Amniotic stem cell (primary cell): ENCODE measurements at places on chromosomes 7 and 10.

GRCh38 chr7:7292085-7292484 lies 109.7 kb downstream of the C1GALT1 start:
- DNase-seq = no peak

DNA sequence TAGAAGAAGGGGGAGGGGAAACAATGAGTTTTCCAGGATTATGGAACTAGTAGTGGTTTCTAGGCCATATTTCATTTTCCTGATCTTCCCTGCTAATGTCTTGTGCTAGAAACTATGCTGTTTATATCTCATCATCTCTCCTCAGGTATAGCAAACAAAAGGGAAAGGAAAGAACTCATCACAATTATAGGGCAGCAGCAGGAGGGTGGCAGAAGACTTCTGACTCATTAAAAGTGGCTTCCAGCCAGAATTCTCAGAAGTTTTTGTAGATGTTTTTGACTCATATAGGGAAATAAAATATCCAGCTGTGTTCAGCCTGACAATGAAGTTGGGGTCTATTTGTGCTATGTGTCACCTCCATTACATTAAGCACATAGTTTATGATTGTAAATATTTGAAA lies 6.5 kb downstream of the AHR start:
- DNase-seq = peak; percentile 68

DNA sequence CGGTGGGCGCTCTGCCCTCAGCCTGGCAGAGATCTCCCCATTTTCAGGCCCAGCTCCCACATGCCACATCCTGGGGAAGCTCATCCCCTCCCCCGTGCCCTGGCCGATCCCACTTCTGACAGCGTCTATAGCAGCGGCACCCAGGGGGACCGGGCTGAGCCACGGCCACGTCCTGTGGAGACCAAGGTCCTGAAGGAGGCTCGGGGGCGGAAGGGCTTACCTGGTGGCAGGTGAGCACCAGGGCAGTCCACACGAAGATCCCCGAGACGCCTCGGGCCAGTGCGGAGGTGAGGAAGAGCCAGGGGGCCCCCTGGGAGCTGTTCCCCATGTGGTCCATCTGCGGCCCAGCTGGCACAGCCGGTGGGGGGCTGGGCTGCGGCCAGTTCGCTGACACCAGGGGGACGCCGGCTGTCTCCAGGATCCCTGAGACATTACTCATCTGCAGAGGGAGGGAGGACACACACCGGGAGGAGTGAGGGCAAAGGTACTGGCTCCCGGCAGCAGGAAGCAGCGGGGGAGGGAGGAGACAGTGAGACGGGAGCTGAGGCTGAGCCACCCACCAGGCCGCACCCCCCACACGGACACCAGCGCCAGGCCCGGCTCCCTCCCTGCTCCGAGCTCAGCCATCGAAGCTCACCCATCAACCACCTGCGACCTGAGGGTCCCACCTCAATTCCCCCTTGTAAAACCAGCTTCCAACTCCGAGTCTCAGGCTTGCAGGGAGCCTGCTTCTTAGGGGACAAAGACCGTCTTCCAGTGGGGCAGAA lies 776 bp downstream of the TMEM184A start:
- DNase-seq = peak; percentile 38

DNA sequence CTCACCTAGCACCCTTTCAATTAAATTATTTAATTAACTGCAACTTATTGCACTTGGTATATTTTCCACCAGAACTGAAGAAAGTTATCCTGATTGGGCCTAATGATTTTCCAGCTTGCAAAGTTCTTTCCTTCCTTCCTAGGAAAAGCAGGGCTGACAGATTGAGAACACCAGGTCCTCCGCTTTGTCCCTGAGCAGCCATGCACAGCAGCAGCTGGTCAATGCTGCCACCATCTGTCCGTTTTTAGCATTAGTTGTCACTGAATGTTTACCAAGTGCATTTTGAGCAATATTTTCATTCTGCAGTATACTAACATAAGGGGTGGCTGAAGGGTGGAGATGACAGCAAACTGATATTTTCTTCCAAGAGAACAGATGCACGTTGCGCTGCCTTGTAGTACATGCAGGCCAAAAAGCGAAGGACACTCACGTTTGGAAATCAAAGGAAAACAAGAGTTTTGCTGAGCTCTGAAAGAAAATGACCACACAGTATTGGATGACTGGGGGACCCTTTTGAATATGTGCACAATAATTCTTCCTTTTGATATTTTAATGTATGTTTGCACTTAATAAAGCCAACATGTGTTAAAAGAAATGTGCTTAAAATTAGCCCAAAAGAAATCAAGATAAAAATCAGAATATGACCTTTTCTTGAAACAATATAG lies 248.8 kb upstream of the PTN start:
- peak; percentile 78 for DNase-seq

- DNase-seq = no peak
These were observed 124.6 kb upstream of the NRBF2 start for GRCh38 chr10:63008491-63008890.

GRCh38 chr7:19670806-19671205 lies 38.0 kb downstream of the POLR1F start:
- no peak for DNase-seq

DNA sequence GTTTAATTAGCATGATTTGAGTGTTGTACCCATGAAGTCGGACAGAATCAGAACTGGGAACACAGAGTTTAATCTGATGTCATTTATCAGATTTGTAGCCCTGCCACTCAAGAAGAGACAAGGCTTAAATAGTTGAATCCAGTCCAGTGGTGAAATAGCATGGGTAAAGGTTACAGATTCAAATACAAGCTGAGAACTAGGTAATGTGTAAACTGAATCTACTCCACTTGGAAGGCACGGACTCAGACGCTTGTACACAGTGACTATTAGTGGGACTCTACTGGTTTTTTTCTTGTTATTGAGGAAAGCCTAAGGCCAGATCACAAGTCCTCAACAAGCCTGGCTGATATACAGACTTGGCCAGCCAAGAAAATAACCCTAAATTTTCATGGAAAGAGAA lies 142.9 kb downstream of the CTTNBP2 start:
- no peak for DNase-seq

DNA sequence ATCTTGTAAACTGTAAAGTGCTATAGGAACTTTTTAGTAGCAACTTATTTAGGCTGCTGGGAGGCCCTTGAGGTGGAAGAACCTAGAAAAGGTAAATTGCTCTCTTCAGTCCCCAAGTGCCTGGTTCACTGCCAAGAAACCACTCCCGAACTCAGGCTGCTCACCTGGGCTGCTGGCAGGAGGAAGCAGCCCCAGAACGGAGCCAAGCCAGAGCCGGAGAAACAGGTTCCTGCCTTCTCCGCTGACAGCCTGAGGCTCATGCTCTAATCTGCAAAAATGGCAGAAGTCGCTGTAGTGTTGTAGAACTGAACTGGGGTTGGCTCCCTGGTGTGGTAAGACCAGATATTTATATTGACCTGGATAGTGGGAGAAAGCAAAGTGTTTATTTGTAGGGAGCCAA lies 136.0 kb downstream of the CUL2 start:
- DNase-seq = no peak

DNA sequence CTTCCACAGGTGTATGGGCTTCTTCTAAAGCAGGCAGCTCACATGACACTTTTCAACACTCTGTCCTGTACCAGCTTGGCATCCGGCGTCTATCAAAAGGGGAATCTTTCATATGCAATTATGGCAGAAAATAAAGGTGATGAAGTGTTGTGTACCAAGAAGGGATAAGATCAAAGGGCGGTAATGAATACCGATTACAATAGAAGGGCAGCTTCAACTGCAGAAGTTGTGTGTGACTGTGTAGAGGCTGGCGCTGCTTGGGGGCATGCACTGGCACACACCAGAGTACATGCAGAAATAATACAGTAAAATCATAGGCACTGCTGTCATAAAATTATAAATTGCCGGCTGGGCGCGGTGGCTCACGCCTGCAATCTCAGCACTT lies 744.7 kb downstream of the LRMDA start:
- no peak for DNase-seq

DNA sequence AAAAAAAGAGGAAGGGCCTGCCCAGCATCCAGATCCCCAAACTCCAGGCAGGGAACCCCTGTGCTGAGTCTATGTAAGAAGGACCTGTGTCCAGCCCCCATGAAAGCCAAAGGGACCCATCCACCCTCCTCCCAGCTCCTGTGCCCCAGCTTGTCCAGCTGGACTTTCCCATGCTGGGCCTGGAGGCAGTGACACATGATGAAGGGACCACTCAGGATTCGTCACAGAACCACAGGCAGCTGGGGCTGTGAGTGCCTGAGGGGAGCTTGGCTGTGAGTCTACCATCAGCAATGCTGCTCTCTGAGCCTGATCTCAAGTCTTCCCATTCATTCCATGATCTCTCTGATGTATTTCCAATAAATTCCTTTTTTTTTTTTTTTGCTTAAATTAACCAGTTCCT lies 36.2 kb upstream of the MNX1 start:
- DNase-seq = peak; percentile 65

GRCh38 chr7:2717293-2718261 lies 29.6 kb downstream of the AMZ1 start:
- DNase-seq = no peak

DNA sequence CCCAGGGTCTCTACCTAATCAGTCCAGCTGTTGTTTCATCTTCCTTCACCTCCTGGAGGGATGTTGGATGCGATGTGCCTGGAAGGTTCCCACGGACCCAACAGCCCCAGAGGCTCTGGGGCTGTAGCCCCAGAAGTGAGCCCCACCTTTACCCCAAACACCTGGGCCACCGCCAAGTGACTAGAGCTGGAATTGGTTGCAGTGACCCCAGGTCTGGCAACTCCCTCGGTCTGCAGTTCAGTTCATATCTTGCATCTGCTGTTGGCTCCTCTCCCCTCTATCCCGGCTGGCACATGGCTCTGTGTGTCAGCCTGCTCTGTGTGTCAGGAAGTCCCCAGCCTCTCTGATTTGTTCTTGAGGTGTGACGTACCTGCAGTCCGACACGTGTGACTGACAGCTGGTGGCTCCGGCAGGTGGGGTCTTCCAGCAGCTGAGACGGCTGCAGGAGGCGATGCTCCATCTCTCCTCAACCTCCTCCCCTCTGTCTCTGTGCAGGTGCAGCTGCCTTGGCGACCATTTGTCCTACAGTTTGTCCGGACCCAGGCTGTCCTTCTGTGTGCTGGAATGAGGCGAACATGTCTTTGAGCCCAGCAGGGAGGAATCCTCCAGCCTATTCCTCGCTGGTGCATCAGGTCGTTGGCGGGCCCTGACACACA lies 38.6 kb downstream of the ELFN1 start:
- no peak for DNase-seq

DNA sequence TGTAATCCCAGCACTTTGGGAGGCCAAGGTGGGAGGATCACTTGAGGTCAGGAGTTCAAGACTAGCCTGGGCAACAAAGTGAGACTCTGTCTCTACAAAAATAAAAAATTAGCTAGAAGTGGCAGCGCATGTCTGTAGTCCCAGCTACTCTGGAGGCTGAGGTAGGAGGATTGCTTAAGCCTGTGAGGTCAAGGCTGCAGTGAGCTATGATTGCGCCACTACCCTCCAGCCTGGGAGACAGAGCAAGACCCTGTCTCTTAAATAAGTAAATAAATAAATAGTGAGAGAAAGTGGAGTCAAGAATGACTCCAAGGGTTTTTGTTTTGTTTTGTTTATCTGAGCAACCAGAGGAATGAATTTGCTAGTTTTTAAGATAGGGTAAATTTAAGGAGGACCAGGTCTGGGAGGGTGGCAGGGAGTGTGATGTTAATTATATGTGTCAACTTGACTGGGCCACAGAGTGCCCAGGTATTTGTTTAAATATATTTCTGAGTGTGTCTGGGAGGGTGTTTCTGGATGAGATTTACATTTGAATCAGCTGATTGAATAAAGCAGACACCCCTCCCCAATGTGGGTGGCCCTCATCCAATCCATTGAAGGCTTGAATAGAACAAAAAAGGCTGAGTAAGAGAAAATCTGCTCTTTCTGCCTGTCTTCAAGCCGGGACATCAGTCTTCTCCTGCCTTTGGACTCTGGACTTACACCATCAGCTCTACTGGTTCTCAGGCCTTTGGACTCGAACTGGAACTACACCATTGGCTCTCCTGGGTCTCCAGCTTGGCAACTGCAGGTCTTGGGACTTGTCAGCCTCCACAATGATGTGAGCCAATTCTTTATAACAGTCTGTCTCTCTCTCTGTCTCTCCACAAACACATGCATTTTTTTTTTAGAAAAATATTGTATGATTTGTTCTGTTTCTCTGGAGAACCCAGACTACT lies 23.5 kb downstream of the IMPDH1 start:
- DNase-seq = no peak

GRCh38 chr7:96308950-96309263 lies 13.0 kb downstream of the SLC25A13 start:
- DNase-seq = no peak

- DNase-seq = no peak
These were observed 260.2 kb downstream of the STK31 start for GRCh38 chr7:23970193-23970592.

GRCh38 chr7:156147104-156147503 lies 334.8 kb upstream of the SHH start:
- DNase-seq = no peak

DNA sequence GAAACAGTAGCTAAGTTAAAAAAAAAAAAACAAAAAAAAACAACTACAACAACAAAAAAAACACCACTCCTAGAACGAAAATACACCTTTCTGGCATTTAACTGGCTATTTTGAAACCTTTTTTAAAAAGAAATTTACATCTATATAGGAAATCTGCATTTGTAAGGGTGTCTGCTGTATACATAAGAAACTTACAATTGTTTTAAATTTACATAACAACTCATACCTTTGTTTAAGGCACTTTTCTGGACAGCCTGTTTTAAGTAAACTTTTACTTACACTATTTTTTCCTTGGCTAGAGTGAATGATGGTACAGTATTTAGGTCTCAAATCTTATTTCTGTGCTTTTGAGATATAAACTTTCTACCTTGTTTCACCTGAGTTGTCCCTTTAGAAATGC lies 34.0 kb upstream of the PAPSS2 start:
- no peak for DNase-seq

DNA sequence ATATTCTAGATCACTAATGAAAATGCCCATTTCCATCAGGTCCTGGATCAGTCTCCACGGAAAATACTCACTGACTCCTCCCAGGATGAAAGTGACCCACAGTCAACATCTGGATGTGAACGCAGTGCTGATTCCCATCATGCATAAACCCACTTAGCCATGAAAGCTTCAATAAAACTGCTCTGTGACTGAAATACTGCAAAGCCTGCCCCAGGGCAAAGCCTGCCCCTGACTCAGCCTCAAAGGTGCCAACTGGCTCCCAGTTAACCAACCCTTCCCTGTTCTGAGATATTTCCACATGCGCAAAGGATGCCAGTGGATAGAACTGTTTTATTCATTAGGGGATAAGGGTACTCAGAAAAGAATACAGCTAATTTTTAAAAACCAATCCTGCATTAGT lies 24.0 kb downstream of the OSBPL3 start:
- DNase-seq = no peak

DNA sequence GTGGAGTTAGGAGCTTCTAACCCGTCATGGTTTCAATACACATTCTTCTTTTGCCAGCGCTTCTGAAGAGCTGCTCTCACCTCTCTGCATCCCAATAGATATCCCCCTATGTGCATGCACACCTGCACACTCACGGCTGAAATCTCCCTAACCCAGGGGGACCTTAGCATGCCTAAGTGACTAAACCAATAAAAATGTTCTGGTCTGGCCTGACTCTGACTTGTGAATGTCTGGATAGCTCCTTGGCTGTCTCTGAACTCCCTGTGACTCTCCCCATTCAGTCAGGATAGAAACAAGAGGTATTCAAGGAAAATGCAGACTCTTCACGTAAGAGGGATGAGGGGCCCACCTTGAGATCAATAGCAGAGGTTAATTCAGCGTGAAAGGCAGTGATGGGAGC lies 22.4 kb downstream of the PRSS2 start:
- no peak for DNase-seq

- peak; percentile 67 for DNase-seq
These were observed 14.0 kb downstream of the C10orf88 start for GRCh38 chr10:122939856-122940543.
